ENCODE measurements at places on chromosomes 2 and 18.

DNA sequence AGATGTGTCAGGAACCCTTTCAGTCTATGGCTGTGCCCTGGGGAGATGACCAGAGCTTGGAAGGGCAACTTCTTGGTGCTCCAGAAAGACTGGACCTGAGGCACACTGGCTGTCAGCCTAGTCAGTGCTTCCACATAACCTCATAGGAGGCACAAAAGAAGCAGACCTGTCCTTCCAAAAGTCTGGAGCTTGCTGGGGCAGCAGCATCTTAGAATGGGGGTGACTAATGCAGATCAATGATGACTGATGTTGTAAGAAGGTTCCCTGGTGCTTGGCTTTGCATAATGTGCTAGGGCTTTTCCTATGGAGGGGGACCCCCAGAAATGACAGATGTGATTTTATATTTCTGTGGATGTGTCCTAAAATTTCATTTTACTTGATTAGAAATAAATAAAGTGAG, 255.7 kb upstream of the THUMPD2 start:
- no peak for DNase-seq

DNA sequence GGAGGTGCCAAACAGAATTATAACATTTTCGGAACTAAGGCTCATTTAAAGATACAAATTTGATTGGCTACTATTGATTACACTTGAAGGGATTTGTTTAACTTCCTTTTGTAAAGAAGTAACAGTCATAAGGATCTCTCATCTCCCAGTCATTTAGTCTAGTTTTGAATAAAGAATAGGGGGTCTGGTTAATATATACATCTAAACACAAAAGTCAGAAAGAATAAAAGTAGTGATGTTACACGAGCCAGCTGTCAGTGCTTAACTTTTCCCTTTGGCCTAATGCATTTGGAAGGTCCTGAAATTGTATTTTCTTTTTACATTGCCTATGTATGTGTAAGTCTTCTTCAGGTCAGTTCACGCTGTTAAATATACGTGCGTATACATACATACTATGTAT, 8.1 kb downstream of the SEPTIN2 start:
- no peak for DNase-seq

GRCh38 chr2:169707626-169708025, 13.4 kb downstream of the PHOSPHO2 start:
- DNase-seq = no peak

DNA sequence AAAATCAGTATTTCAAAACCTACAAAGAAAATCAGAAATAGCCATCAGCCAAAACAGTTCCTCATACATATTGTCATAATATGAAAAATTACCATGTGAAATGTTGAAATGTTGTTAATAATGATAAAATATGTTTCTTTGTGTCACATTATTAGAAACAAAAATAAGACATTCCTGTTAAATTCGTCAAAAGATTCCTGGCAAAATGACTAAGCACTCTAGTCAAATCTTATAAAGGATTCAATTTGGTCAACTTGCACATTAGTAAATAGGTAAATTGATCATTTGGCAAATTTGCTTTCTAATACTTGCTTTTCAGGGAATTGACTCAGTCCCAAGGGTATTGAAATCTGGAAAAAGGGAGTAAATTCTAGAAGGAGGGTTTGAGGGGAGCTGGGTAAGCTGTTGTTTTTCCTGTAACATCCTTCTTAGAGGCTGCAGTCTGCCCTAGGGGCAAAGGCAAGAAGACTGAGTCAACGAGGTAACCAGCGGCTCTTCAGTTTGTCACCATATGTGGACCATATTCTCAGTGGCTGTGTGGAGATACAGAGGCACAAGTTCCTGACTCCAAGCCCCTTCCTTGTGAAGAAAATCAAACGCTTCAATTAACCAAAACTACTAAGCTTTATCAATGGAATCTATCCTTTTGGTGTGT, 482.3 kb downstream of the TNS1 start:
- DNase-seq = peak; percentile 5

GRCh38 chr2:238925816-238926521, 78.1 kb downstream of the TWIST2 start:
- no peak for DNase-seq

DNA sequence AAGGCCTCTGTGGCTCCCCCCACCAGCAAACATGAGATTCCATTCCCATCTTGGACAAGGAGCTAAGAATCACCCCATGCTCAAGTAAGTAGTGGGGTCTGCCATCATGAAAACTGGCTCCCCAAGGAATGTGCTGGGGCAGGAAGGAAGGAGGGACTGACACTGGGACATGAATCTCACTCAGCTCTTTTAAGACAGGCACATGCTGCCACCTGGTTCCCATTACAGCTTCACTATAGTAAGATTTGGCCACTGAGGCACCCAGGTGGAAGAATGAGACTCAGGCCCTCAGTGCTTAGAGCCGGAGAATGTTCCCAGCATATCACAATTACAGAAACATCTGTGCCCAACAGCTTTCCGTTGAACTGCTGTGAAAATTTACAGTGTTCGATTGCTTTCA, 38.7 kb downstream of the OSR1 start:
- no peak for DNase-seq

DNA sequence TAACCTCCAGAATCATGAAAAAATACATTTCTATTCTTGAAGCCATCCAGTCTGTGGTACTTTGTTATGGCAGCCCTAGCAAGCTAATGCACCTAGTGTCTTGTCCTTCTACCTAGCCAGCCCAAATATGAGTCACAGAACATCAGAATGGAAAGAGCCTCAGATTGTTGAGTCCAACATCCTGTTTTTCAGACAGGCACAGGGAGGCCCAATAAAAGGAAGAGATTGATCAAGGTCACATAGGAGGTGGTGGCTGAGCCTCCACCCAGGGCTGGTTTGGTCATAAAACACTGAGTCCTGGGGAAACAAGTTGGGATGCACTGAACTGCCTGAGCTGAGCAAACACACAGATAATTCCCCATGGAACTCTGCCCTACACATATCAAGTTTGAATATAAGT, 195.5 kb downstream of the TTC32 start:
- no peak for DNase-seq

GRCh38 chr2:152254976-152255375, 79.4 kb upstream of the STAM2 start:
- no peak for DNase-seq

DNA sequence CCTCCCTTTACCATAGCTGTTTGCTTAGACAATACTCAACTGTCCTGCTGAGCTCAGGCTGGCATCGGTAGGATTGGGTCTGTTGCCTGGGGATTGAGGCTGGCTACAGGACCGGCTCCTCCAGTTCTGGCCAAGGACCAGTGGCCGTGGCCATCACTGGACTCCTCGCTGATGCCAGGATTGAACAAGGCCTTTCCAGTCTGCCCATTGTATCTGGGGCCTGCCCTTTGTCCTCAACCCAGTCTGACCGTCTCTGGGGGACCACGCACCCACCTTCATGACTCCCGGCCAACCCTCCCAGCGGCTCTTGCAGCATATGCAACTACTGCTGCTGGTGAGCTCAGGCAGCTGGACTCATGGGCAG, 28.7 kb downstream of the SH2D6 start:
- no peak for DNase-seq

DNA sequence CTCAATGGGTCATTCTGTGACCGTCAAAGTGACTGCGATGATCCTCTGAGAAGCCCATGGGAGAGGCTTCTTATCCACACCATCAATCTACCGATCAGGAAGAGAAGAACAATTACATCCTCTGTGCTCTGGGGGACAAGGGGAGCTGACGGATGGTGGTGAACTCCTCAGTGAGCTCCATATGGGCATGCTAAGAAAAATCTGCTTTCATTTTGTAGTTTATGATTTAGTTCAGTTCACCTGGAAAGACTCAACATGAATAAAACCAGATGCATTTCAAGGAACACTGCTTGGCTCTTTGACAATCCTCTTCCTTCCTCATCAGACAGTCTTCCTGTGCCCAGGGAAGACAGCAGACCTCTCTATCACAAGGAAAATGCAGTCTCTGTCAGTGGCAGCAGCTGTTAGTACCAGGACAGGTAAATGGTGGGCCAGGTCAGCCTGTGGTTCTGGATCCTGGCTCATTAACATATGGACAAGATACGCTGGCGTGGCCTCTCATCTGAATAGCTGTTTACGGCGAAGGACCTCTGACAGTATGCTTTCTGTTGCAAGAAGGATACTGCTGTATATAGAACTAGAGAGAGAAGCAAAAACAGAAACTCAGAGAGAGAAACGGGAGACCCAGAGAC, 176.9 kb downstream of the BCL2 start:
- DNase-seq = no peak

- peak; percentile 62 for DNase-seq
These were observed 396.8 kb downstream of the NCKAP5 start for GRCh38 chr2:133171393-133172004.

GRCh38 chr2:138255670-138256069, 245.9 kb upstream of the SPOPL start:
- DNase-seq = no peak
